ENCODE measurements at places on chromosomes 3 and 15. TPM values are rescaled to one million over a fixed set of nuclear protein-coding genes. Genes with fewer than 3 reads are reported as not detected.

The ATP13A5 gene
- total RNA-seq, result not detected

The FOXB1 gene
- 13.6 TPM for total RNA-seq

The AADACL2 gene
- total RNA-seq, result not detected

The KLHL6 gene
- 2.6 TPM for total RNA-seq

The PTH1R gene
- 1.1 TPM for total RNA-seq

The CATSPER2 gene
- total RNA-seq, result 7.0 TPM

The XIRP1 gene
- 0.13 TPM for total RNA-seq

The PIGBOS1 gene
- total RNA-seq, result 16.2 TPM

The DTX3L gene
- 15.9 TPM for total RNA-seq

The DAPK2 gene
- total RNA-seq, result 1.7 TPM

The LSMEM2 gene
- total RNA-seq, result 0.52 TPM

The VGLL3 gene
- total RNA-seq, result 0.50 TPM

The PATL2 gene
- total RNA-seq, result 0.31 TPM

The TM4SF1 gene
- total RNA-seq, result 0.24 TPM

The GRAMD1C gene
- 4.8 TPM for total RNA-seq

The RPL39L gene
- total RNA-seq, result 9.4 TPM

The ANXA2 gene
- total RNA-seq, result 74.0 TPM

The ZNF860 gene
- 0.27 TPM for total RNA-seq

The CCR3 gene
- total RNA-seq, result 0.27 TPM

The DPPA2 gene
- not detected for total RNA-seq

The SQOR gene
- total RNA-seq, result 0.41 TPM

The UROC1 gene
- 0.04 TPM for total RNA-seq

The GOLGA6A gene
- total RNA-seq, result 5.1 TPM

The SLC4A7 gene
- 152 TPM for total RNA-seq

The C3orf38 gene
- total RNA-seq, result 22.5 TPM

The ITGA11 gene
- 0.70 TPM for total RNA-seq

The GANC gene
- total RNA-seq, result 19.6 TPM

The DRD3 gene
- 0.21 TPM for total RNA-seq

The PLSCR2 gene
- not detected for total RNA-seq

The ARPP21 gene
- 1.5 TPM for total RNA-seq

The TMCO5A gene
- total RNA-seq, result 0.73 TPM

The IGF2BP2 gene
- total RNA-seq, result 32.6 TPM

The NANOGP8 gene
- not detected for total RNA-seq

The PRR20G gene
- total RNA-seq, result not detected

The RARB gene
- total RNA-seq, result 41.3 TPM

The TFDP2 gene
- 29.3 TPM for total RNA-seq

The CD96 gene
- not detected for total RNA-seq

The PPIP5K1 gene
- 17.3 TPM for total RNA-seq

The CCDC54 gene
- total RNA-seq, result not detected

The TUSC7 gene
- total RNA-seq, result 7.9 TPM

The LIPC gene
- total RNA-seq, result 1.2 TPM

The RNF13 gene
- total RNA-seq, result 63.9 TPM

The GPR27 gene
- total RNA-seq, result 0.31 TPM

Measured in motor neuron (in vitro differentiated cells).